Activated T-helper 9 cell treated with anti-CD3 and anti-CD28 coated beads, Interleukin-2, amount 50 U/mL, for 16 hours (primary cell): ENCODE measurements at places on chromosomes 4 and X.

DNA sequence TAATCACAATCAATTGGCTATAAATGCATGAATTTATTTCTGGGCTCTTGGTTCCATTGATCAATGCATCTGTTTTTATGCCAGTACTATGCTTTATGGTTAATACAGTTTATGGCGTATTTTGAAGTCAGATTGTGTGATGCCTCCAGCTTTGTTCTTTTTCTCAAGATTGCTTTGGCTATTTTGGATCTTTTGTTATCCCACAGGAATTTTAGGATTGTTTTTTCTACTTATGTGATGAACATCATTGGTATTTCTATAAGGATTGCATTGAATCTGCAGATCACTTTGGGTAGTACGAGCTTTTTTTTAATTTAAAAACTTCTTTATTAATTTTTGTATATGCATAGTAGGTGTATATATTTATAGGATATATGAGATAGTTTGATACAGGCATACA is 338.7 kb upstream of the IGFBP7 start:
- DNase-seq, result no peak

- no peak for DNase-seq
Observed at GRCh38 chr4:13059019-13059418, 425.1 kb downstream of the RAB28 start.

DNA sequence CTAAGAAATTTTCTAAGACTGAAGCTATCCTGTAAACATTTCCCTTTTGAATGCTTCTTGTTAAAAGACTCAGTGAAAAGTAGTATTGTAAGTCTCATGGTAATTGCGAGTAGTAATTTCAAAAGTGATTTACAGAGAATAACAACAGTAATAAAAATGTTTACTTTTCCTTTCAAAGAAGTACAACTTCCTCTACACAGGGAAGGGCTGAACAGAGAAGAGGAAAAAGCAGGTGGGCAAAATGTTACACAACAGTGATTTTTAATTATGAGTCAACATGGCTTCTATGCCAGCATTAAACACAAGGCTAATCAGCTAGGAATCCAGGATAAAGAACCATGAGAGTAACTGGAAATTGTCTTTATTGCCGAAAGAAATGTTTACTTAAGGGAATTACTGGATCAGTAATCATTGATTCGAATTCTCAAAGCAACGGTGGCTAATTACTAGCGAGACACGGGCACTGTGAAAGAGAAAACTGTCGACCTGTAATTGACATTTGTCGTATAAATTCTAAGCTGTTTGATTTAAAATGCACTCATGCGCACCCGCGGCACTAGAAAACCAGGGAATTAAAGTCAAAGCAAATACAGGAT is 15.4 kb downstream of the UTP3 start:
- DNase-seq, result no peak

DNA sequence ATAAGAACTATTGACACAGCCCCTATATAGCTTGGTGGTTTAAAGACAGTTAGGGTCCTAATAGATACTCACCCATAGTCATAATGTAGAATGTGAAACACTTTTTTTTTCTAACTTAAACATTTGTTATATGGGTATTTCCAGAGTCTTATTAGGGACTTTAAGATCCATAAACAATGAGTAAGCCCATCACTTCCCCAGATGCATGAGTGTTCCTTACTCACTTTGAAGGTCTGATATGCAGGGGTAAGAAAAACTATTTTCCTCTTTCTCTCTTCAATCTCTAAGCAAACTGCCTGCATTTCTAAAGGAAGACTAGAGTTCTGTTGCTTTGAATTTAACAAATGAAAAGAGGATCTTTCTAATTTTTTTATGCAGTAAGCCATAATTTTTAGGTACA is 443.6 kb upstream of the PITX2 start:
- no peak for DNase-seq

GRCh38 chrX:13420545-13421183 is 100.8 kb upstream of the ATXN3L start:
- no peak for DNase-seq

GRCh38 chrX:124194901-124195300 is 137.6 kb upstream of the TEX13D start:
- DNase-seq, result no peak

DNA sequence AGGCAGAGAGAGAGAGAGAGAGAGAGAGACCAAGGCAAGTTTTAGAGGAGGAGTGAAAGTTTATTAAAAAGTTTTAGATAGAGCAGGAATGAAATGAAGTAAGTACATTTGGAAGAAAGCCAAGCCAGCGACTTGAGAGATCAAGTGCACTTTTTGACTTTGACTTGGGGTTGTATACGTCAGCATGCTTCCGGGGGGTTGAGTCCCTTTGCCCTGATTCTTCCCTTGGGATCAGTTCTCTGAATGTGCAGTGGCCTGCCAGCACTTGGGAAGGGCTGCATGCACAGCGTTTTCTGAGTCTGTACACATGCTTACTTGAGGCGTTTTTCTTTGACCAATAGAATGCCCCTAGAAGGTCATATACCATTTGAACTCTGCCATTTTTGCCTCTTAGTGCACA is 400.5 kb downstream of the PDGFC start:
- no peak for DNase-seq

DNA sequence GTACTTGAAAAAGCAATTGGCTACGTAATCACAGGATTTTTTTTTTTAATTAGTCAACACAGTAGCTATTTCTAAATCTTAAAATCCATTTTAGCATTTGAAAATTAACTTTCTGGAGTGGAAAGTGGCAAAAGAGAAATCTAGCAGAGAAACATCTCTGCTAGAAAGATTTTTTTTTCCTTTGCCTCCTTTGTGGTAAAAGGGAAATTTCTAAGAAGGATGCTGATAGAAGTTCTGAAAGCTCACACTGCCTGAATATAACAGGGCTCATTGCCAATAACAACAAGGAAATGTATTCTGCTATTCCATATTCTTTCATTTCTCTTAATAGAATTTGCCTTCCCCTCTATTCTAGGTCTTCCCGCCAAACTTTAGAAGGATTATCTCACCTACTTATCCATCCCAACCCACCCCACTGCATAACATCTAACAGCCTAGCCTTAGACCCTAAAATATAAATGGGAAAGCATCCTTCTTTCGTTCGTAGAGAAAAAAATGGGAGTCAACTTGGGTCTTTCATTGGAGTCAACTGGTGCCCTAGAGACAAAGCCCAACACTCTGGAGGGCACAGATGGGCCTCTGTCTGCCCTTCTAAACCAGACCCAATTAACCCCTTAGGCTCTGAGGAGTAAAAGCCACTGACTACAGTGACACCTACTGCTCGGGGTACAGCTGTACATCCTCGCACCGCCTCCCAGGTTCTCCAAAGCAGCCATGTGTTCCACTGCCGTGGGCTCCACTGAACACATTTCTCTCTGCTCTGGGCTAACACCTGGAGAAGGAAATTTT is 103.9 kb downstream of the MAML3 start:
- no peak for DNase-seq

DNA sequence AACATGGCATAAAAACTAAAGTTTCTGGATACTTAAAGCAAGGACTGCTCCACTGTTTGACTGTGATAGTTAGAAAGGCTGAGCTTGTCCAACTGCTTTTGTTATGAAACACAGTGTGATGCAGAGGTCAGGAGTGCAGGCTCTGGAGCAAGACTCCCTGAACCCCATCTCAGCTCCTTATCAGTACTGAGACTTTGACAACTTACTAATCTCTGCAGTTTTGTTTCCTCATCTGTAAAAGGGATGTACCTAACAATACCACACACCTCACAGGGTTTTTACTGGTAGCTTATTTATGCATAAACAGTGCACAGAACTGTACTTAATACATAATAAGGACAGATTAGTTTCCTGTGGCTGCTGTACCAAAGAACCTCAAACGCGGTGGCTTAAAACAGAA is 804.3 kb downstream of the FSTL5 start:
- DNase-seq, result no peak

- no peak for DNase-seq
Observed at GRCh38 chrX:69137371-69138117, 27.7 kb downstream of the PJA1 start.

DNA sequence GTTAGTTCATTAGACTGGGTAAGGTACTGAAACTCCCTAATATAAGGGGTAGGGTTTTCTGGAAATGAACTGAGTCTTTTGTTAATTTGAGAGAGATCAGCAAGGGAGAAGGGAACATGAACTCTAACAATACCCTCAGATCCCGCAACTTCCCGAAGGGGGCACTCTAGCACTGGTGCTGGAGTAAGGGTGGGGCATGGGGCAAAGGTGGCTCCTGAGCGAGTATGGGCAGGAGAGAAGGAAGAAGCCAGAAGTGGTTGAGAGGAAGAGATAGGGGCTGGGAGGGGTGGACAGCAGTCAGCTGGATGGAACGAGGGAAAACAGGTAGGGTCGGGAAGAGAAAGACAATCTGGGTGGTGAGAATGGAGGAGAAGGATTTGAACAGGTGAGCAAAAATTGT is 183.2 kb upstream of the MAGEE2 start:
- no peak for DNase-seq

DNA sequence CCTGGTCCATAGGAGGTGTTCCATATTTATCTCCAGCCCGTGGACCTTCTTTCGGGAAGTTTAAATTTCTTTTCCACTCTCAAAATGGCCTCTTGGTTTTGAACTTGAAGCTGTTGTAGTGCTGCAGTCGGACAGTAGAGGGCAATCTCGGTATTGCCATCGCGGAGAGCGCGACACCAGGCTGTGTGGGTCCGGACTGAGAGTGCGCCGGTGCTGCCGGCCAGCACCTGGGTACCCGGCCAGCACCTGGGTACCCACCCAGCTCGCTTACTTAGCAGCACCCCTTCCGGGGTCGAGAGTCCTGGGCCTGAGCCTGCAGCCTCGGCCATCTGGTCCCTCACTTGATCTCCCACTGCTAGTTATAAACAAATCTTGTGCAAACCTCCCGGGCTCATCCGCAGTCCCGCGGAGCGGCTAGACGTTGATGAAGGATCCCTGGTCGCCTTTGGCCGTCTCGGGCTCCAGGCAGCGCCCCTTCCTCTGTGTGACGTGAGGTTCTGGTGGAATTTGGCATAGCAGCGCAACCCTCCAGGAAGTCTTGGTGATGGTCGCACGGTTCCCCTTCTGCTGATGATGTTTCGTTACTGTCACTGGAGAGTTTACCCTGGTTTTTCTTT is 18.0 kb downstream of the FAM9A start:
- DNase-seq, result no peak

- DNase-seq, result no peak
Observed at GRCh38 chr4:85669992-85670548, 195.1 kb downstream of the ARHGAP24 start.
